ENCODE measurements at places on chromosomes 6 and 20.

- DNase-seq, result no peak
Measured at GRCh38 chr6:87274660-87275274, 47.6 kb upstream of the SMIM8 start.

DNA sequence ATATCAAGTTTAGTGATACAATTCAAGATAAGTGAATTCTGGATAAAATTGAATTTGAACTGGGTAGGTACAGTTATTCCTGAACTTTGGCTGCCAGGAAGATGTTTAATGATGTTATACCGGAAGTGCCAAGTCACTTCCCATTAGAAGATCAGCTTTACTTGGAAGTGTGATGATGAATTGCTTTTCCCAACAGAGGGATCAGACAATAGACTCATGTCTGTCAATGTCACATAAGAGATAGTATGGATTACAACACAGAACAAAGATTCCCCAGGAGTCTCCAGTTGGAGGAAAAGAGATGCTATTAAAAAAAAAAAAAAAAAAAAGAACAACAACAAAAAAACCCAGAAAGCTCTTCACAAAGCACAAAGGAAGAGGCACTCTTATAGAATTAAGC is 497.9 kb upstream of the EPHA7 start:
- DNase-seq, result no peak

- DNase-seq, result no peak
Measured at GRCh38 chr6:5084360-5084780, 771 bp upstream of the PPP1R3G start.

DNA sequence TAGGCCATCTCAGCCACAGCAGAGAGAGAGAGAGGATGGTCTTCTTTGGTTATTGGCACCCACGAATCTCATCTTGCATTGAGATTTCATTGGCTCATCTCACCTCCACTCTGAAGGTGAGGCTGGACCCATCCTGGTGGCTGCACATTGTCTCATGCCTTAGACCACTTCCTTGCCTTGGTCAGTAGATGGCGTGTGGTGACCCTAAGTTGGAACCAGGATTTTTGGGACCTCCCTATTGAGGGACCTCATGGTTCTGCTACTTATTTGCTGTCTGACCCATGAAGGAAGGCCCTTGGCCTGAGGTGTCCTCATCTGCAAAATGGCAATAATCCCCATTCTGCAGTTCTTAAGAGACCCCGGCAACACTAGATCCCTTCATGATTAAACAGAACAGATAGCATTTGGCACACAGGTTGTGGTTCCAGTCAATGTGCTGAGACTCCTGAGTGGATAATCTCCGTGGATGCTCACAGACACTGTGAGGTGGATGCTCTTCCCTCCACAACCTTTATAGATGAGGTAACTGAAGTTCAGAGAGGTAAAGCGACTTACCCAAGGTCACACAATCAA is 21.5 kb upstream of the AAR2 start:
- DNase-seq, result peak; percentile 43

- DNase-seq, result peak; percentile 66
Measured at GRCh38 chr6:142518126-142518525, 216.3 kb downstream of the ADGRG6 start.

DNA sequence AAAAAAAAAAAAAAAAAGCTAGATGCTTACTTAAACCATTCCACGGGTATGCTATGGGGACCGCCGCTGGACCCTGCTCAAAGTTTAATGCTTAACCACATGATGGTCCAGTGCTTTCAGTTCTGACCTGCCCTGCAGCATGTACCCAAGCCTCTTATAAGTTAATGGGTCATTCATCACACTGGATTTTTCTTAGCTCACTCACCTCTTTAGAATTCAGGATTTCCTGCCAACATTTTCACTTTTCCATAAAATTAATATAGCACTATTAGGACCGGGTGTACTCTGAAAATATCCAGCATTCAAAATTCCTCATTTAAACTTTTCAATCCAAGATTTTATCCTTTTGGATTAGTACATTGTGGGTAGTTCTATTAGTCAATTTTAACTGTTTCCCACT is 140.8 kb downstream of the ALDH8A1 start:
- DNase-seq, result no peak

- DNase-seq, result no peak
Measured at GRCh38 chr6:14711056-14711703, 534.7 kb upstream of the JARID2 start.

GRCh38 chr6:26389349-26389894 is 6.5 kb downstream of the BTN2A2 start:
- no peak for DNase-seq

DNA sequence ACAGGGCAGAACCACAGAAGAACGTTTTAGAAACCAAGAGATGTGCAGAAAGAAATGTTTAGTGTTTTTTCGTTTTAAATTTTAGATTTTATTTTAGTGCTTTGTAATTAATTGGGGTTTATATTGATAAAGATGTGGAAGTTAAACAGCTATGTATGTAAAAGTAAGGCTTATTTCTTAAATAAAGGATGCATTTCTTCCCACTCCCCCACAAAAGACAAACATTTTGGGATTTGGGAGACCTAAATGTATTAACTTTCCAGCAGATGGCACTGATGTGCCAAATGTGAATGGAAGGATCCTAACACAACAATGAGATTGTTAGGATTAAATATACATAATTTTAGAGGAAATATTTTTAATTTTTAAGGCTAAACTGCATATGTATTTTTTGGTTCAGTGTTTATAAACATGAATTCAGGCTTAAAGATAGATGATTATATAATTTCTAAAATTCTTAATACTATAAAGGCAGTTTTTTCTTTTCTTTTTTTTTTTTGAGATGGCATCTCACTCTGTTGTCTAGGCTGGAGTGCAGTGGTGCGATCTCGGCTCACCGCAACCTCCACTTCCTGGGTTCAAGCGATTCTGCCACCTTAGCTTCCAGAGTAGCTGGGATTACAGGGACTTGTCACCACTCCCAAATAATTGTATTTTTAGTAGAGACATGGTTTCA is 12.0 kb downstream of the PFDN4 start:
- peak; percentile 47 for DNase-seq

DNA sequence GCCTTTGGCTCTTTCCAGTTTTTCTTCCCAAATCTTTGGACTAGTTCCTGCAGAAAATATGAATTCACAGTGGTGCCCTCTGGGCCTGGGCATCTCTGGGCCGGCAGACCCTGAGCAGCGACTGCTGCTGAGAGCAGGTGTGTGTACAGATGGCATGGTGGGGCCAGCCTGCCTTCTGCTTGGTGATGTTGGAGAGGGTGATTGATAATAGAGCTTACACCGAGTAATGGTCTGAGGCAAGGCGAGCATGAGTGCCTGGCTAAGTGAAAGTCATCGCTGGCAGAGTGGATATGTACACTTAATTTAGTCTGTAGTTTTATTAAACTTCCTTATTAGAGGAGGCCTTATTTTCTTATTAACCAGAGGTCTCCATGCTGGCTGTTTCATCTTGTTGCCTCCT is 156.9 kb downstream of the CDKAL1 start:
- DNase-seq, result peak; percentile 92

- DNase-seq, result no peak
Measured at GRCh38 chr6:126293891-126294524, 45.9 kb upstream of the CENPW start.

DNA sequence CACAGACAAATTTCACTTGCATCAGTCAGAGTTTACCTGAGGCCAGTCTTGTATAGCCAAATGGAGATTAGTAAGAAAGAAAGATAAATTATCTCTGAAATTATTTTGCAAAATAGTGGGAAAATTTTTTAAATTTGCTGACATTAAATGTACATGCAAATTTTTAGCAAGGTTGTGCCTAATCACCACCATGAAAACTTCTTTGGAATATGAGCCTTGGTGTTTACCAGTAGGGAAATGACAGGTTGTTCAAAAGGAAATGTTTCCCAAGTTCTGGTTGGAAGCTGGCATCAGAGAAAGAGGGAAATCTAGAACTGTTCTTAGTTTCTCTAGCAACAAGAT is 34.4 kb upstream of the LOC128125822 start:
- no peak for DNase-seq

DNA sequence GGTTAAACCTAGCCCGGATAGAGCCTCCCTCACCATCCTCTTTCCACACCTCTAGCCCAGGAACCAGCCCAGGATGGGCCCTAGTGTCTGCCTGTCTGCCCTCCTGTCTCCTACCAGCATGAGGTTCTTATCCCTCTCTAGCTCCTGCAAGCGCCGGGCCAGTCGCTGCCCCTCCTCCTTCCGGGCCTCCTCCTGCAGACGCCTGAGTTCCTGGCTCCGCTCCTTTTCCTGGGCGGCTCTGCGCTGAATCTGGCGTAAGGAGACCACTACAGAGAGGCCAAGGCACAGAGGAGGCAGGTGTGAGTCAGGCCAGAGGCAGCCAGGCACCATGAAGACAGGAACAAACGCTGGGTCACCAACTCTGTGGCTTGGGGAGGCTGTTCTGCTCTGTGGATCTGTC is 4.3 kb upstream of the PSORS1C2 start:
- DNase-seq, result no peak
